ENCODE measurements at places on chromosomes 7 and 10.
A peak's percentile ranks its signal among the peaks of the same experiment; 100 is the strongest.

DNA sequence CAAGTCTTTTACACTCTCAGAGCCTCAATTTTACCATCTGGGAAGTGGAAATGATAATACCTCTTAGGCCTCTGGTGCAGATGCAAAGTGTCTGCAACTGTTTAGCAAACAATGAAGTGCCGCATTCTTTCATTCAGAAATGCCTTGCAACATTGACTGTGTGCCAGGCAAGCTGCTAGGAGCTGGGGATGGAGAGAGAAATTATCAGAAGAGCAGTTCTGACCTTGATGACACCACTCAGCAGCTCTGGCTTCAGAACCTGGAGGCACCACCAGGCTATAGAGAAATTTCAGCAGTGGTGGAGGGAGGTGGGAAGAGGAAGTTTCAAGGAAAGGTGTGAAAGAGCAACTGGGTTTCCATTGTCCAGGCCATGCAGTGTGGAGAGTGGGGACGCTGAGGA, 78.1 kb upstream of the HABP2 start:
- DNase-seq = peak; percentile 67

DNA sequence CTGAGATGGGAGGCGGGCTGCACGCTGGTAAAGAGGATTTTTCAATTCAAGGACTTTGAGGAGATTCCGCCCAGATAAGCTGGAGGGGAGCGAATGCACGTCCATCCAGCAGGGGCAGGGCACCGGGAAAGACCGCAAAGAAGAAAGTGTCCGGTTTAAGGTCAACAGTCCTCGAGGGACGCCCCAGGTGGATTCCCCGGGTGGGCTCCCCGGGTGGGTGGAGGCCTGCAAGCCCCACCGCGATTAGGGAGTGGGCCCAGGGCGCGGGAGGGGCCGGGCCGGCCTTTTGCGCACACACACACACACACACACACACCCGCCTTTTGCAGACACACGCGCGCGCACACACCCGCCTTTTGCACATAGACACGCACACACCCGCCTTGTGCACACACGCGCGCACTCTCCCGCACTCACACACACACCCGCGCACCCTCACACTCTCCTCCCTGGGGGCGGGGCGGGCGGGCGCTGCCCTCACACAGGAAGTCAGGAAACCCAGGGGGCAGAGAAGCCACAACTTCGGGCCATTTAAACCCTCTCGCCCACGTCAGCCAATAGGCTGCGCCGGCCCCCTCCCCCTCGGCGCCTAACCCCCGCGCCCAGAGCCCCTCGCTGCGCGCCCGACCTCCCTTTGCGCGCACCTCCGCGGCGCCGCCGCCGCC, 615 bp downstream of the ARHGAP12 start:
- DNase-seq = no peak

- DNase-seq = no peak
Measured at GRCh38 chr7:140435252-140435895, 31.5 kb downstream of the RAB19 start.

- no peak for DNase-seq
Measured at GRCh38 chr7:151437866-151438516, 1.9 kb downstream of the CRYGN start.

GRCh38 chr10:129894698-129895097, 69.4 kb downstream of the EBF3 start:
- no peak for DNase-seq

- no peak for DNase-seq
Measured at GRCh38 chr7:115654384-115655214, 376.0 kb downstream of the TFEC start.

- peak; percentile 89 for DNase-seq
Measured at GRCh38 chr7:112143582-112143981, 62.6 kb downstream of the DOCK4 start.

DNA sequence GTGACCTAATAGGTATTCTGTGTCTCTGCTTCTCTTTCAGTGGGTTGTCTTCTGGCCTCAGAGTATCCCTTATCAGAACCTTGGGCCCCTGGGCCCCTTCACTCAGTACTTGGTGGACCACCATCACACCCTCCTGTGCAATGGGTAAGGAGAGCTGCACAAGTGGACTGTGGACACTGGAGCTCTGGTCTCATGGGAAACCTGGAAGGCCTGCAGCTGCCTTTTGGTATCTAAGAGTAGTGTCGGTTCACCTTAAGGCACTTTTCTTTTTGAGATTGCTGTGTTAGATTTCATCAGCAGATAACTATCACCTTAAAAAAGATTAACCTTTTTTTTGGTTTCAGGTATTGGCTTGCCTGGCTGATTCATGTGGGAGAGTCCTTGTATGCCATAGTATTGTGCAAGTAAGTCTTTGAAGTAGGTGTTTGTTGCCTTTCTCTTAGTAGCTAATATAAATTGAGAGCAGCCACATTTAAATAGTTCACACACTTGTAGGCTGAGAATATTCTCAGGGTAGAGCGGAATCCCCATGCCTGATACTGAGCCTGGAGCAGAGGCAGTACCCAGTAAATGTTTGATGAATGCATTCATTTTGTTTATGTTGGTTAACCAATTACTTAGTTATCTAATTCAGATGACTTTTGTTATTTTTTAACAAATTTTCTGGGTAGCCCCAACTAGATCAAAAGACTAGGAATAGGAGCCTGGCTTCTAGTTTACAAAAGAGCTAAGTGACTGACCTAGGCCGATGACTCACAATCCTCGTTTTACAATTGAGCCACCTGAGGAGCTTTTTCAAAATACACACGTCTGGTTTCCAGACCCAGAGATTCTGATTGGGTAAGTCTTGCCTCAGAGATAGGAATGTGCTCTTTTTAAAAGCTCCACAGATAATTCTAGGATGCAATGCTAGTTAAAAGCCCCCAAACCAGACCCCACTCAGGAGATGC, 3.6 kb downstream of the TMEM254 start:
- DNase-seq = no peak

- no peak for DNase-seq
Measured at GRCh38 chr7:70506434-70506833, 625.5 kb upstream of the GALNT17 start.

DNA sequence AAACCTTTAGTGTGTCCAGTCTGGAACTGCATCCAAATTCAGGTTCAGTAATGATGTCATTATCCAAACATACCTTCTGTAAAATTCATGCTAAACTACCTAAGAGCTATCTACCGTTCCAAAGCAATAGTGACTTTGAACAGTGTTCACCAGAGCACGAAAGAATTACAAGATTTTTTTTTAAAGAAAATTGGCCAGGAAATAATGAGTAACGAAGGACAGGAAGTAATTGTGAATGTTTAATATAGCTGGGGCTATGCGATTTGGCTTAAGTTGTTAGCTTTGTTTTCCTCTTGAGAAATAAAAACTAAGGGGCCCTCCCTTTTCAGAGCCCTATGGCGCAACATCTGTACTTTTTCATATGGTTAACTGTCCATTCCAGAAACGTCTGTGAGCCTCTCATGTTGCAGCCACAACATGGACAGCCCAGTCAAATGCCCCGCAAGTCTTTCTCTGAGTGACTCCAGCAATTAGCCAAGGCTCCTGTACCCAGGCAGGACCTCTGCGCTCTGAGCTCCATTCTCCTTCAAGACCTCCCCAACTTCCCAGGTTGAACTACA, 694 bp upstream of the FAS start:
- DNase-seq = peak; percentile 53

- DNase-seq = no peak
Measured at GRCh38 chr10:97861097-97861750, 11.6 kb downstream of the GOLGA7B start.

DNA sequence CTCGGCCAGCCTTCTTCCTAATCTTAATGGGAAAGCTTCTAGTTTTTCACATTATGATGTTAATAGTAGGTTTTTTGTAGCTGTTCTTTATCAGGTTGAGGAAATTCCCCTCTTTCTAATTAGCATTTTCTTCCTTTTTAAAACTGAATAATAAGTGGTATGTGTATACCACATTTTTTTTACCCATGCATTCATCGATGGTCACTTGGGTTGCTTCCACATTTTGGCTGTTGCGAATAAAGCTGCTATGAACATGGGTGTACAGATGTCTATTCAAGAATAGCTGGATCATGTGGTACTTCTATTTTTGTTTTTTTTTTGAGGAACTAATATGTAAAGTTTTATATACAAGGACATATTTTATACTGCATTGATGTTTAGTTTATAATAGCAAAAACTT, 44.3 kb downstream of the NRF1 start:
- no peak for DNase-seq

DNA sequence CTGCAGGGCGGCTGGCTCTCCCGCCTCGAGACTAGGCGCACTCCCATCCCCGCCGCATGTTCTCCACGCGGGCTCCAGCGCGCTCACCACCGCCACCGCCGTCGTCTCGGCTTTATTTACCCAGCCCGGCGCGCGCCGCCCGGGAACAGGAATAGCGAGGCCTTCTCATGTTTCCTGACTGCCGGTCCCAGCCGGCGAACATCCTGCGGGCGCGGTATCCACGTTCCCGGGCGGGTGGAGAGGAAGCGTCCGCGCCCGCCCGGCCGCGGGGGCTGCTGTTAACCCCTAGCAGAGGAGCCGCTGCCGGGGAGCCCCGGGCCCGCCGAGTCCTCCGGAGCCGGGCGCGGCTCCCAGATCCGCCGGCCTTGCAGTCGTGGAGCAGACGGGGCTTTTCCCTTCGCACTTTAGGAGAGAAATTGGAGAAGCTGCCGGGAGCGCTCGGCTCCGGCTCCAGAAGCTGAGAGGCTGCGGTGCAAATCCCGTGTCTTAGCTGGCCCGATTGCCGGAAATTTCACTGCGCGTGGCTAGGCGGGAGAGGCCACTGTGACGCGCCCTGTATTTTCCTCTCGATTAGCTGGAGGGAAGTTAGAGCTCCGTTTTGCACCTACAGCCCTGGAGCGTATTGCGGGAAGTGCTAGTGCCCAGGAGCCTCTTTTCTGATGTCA, at the start of gene MKX:
Gene MKX (minus strand): TSS at position 88 of the 665 bp plus-strand sequence. CDS start 2,404 bp downstream, outside the sequence.
- DNase-seq = peak; percentile 54

DNA sequence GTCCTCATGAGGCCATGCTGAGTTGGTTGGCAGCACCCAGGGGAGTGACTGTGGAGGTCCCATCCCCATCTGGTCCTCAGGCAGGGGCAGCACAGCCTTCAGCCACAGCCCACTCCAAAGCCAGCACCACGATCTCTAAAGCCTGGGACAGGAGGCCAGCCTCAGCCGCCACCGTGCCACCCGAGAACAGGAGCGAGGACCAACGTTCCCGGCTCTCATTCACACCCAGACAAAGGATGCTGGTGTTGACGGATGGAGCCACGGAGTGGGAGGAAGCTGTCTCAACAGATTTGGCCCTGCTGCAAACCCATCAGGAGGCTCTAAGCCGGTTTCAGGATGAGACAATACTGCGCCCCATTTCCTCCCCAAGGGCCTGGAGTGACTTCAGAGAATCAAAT, 42.7 kb upstream of the PPP2R2D start:
- DNase-seq = no peak

GRCh38 chr7:95529701-95530100, 44.0 kb downstream of the ASB4 start:
- DNase-seq = no peak

DNA sequence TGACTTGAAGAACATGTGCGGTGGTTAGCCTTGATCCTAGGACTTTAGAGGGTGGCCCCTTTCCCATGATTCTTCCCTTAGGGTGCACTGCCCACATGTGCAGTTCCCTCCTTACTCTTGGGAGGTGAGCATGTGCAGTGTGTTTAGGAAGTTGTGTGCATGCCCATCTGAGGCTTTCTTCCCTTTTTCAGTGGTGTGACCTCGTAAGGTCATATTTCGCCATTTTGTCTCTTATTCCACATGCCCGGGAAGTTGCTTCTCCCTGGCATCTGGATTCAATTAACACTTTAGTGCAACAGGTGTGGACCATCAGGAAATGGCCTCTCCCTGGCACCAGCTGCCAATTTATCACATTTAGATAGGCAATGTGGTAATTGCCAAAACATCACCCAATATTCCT, 380.6 kb upstream of the VSTM2A start:
- DNase-seq = no peak

- no peak for DNase-seq
Measured at GRCh38 chr10:35424680-35425285, 88.5 kb downstream of the CCNY start.

- no peak for DNase-seq
Measured at GRCh38 chr10:69665474-69666320, 35.6 kb downstream of the FAM241B start.

- peak; percentile 62 for DNase-seq
Measured at GRCh38 chr10:115947104-115947503, 325.9 kb downstream of the GFRA1 start.

- DNase-seq = no peak
Measured at GRCh38 chr10:72765051-72765745, 73.3 kb downstream of the MCU start.

DNA sequence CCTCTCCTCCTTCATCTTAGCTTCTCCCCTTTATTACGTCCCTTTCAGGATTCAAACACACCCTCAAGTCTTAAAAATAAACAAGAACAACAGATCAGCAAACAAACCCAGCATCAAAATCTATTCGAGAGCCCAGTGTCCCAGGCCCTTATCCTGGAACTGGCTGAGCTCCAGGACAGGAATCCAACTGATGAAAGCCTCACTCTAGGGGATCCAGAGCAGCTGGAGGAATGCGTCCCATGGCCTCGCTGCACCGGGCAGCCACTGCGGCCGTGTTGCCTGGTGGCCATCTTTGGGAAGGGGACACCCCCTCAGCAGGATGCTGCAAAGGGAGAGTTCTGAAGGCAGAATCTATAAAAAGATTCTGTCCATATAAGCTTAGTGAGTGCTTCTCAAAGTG, 156.5 kb upstream of the BMPER start:
- no peak for DNase-seq

DNA sequence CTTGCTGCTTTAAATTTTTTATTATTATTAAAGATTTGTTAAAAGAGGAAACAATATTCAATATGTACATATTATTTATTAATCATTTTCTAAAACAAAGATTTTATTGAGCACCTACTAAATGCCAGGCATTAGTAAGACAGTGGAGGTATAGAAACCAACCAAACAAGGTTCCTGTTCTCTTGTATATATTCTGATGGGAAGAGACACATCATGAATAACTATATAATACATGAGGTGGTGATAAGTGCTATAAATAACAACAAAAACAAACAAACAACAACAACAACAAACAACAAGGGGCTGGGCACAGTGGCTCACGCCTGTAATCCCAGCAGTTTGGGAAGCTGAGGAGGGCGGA, 630 bp upstream of the LIPA start:
- DNase-seq = no peak

GRCh38 chr10:10222304-10222841, 795.3 kb upstream of the CELF2 start:
- DNase-seq = peak; percentile 69

- DNase-seq = peak; percentile 12
Measured at GRCh38 chr10:27192284-27192683, 37.1 kb downstream of the MASTL start.

GRCh38 chr10:13439313-13440184, 89.3 kb downstream of the BEND7 start:
- DNase-seq = no peak
